ENCODE measurements at places on chromosomes 13 and 19. TPM values are rescaled to one million over a fixed set of nuclear protein-coding genes. Genes with fewer than 3 reads are reported as not detected.

The F2RL3 gene
- 0.49 TPM for total RNA-seq

The PLIN5 gene
- total RNA-seq: 7.5 TPM

The CGB3 gene
- not detected for total RNA-seq

The ZNF490 gene
- 4.5 TPM for total RNA-seq

The AXL gene
- total RNA-seq: 36.2 TPM

The SSC5D gene
- 16.5 TPM for total RNA-seq

The CACNG6 gene
- 0.79 TPM for total RNA-seq

The TNFSF9 gene
- 0.69 TPM for total RNA-seq

The NCAN gene
- 0.49 TPM for total RNA-seq
